Fibroblast of villous mesenchyme (primary cell): ENCODE measurements at places on chromosomes 6 and 20. TPM values are rescaled to one million over a fixed set of nuclear protein-coding genes. Genes with fewer than 3 reads are reported as not detected.
A peak's percentile ranks its signal among the peaks of the same experiment; 100 is the strongest.

GRCh38 chr6:14734416-14735340 is 511.2 kb upstream of the JARID2 start:
- DNase-seq: peak; percentile 80

Gene TPD52L1
- 9.7 and 9.9 TPM in 2 replicates for total RNA-seq

Gene DNAH8
- under 0.01 and 0.32 TPM in 2 replicates for total RNA-seq

DNA sequence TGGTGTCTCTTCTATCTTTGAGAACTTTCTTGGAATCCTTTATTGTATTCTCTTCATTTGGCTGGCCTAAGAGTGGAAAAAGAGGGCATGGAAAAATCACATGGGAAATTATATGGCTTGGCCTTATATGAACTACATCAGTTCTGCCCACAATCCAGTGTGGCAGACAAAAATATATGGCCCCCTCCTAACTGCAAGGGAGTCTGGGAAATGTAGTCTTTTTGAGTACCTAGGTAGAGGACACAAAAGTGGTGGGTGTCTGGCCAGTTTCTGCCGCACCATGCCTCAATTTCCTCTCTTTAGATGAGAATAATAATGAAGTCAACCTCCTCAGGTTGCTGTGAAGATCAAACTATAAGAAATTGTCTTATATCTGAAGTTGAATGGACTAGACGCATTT is 109.3 kb downstream of the SCP2D1 start:
- DNase-seq: no peak
